ENCODE measurements at places on chromosomes 6 and 20.

DNA sequence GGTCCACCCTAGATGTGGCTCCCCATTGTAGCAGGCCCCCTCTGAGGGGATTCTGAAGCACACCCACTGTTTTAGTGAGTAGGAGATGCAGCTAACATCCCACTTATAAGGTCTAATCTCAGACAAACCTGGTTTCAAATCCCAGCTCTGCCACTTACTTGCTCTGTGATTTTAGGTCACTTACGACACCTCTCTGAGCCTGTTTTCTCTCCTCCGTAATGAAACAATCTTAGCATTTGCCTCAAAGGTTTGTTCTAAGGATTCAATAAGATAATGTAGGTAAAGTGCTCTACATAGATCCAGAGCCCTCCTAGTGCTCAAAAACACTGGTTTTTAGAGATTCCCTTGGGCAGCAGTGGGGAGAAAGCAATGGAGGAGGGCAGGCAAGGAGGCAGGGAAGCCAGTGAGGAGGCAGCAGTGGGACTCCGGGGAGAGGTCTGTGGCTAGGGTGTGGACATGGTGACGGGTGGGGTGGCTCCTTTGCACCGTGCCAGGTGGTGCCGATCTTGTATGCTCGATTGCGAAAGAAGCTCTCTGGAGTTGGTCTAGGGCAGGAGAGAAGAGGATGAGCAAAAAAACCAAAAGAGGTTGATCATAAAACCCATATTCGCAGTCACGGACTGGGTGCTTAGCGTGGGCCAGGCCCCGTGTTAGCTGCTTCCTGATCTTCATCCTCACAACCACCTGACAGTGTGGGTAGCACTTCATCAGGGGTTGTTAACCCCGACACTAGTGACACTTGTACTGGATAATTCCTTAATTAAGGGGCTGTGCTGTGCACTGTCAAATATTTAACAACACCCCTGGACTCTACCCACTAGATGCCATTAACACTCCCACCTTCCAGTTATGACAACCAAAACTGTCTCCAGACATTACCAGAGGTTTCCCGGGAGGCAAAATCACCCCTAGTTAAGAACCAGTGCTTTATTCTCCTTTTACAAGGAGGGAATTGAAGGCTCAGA lies 16.8 kb upstream of the PTGIS start:
- no peak for DNase-seq

DNA sequence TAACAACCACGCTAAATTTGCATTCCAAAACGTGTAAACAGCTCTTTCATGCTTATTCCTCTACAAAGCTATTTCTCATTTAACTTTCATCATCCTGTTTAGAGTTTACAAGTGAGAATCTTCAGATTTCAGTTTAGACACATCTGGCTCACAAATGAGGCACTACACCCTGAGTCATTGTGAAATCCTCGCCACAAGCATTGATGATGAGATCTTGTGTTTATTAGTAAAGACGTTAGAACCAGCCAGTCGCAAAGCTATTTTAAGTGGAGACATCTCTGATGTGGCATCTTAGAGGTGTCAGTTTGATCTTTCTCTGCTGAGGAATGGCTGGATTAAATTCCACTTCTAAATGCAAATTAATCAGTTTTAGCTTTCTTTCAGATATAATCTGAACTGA lies 8.3 kb upstream of the ISM1 start:
- DNase-seq, result peak; percentile 52

GRCh38 chr20:57475388-57476083 lies 49.4 kb downstream of the CTCFL start:
- DNase-seq, result no peak

DNA sequence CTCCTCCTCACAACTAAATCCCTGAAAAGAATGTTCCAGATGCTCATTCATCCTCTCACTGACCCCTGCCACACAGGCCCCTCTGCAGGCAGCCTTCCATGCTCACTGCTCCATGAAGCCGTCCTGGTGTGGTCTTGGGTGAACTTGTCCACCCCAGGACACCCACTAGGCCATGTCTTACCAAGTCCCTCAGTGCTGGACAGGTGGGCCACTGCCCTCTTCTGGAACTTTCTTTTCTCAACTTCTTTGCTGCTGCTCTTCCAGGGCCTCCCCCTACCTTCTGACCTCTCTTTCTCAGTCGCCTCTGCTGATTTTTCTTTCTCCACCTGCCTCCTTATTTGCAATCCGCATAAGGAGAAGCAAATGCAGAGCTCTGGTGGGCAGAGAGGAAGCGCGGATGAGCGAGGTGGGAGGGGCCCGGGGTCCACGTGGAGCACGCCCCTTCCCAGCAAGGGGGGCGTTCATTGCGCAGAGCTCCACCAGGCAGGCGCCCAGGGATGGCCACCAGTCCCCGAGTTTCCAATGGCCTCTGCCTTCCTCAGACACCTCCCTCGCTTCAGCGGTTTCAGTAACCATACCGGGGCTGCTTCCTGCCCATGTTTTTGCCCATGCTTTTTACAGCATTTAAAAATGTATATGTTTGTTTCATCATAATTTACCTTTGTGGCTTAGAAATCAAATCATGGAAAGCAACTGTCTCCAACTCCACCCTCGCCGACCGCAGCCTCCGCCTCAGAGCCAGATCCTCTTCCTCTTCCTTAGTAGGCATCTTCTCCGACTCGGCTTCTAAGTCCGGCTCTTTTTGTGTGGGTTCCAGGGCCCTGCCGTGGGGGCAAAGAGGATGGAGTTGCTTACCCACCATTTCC lies 129.6 kb downstream of the ZDHHC14 start:
- no peak for DNase-seq

DNA sequence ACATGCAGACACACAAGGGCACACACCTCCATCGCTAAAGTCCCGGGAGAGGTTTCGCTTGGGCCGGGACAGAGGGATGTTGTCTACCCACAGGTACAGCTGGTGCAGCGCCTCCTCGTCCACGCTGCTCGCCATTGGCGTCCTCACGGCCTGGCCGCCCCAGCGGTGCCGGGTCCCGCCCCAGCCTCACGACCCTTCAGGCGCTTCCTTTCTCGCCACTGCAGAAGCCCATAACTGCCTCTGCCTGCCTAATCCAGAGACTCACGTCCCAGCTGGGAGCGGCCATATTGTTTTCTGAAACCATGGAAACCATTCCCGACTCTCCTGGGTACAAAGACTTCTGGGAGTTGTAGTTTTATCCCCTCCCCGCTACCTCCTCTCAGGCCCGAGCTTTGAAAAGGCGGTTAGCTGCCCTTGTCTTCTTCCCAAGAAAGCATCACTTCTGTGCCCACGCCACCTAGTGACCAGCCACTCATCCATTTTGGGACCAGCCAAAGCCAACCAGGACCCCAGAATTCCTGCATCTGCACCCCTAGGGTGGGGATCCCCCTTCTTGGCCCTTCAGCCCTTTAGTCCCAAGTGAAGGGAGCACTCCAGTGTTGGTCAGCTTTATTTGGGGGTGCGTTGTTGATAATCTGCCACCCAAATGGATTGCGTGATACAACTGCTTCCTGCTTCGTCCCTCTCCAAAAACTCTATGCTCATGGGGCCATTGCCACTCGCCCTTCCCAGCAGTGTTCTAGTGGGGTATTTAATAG lies at the start of gene SPEF1:
Gene SPEF1 (minus strand): TSS at position 296 of the 758 bp plus-strand sequence. CDS start 161 bp downstream, at position 135.
- peak; percentile 98 for DNase-seq

GRCh38 chr6:123681957-123682462 lies 45.3 kb upstream of the TRDN start:
- no peak for DNase-seq

- DNase-seq, result peak; percentile 90
Measured at GRCh38 chr6:31729979-31730630, 1.0 kb upstream of the DDAH2 start.

GRCh38 chr6:45488889-45489288 lies 111.2 kb upstream of the SUPT3H start:
- no peak for DNase-seq

- no peak for DNase-seq
Measured at GRCh38 chr6:2755456-2755855, 4.7 kb upstream of the MYLK4 start.

GRCh38 chr20:2397595-2398145 lies 17.0 kb downstream of the TGM6 start:
- DNase-seq, result no peak

DNA sequence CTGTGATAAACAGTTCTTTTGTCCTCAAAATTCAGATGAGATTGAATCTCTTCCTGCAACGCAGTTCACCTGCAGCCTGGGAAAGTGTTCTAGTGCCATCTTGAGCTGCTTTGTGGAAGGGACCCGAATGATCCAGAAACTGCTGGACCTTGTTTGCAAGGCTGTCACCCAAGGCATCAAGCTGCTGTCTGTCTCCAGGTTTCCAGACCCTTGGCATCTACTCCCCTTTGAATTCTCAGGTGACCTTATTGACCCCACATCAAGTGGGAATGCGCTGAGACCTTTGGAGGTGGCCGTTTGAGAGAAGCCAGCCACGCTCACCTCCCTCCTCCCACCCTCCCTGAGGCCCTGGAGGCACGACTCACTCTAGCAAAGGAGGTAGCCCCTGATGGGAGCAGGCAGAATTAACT lies 112.5 kb downstream of the EDN3 start:
- no peak for DNase-seq

- peak; percentile 27 for DNase-seq
Measured at GRCh38 chr20:20024942-20025341, 7.8 kb downstream of the NAA20 start.

GRCh38 chr6:36386495-36387439 lies 702 bp downstream of the ETV7 start:
- DNase-seq, result peak; percentile 61

DNA sequence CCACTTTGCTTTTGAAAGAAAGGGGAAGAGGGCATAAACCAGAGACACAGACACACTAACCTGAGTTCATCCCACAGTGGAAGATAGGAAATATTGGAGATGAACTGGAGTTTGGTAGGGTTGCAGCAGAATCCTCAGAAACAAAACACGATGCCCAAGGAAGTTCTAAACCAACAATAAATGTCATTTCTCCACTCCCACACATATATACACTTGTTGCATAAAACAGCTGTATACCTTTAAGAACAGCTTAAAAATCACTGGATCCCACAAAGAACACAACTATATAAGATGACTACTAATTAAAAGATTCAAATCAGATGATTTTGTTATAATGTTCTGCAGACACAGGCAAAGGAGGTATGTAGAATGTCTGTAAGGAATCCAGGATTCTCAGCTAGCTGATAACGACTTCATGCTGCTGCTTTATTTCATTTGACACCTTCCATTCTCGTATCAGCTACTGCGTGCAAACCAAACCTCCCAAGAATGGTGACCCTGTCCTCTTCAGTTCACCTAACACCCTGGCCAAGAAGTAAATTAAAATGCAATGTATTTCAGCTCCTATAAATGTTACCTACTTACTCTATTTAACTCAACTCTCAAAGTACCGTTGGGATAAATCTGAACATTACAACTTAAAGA lies 14.3 kb downstream of the KIF13A start:
- DNase-seq, result no peak

- no peak for DNase-seq
Measured at GRCh38 chr6:132365281-132365907, 35.9 kb downstream of the MOXD1 start.

DNA sequence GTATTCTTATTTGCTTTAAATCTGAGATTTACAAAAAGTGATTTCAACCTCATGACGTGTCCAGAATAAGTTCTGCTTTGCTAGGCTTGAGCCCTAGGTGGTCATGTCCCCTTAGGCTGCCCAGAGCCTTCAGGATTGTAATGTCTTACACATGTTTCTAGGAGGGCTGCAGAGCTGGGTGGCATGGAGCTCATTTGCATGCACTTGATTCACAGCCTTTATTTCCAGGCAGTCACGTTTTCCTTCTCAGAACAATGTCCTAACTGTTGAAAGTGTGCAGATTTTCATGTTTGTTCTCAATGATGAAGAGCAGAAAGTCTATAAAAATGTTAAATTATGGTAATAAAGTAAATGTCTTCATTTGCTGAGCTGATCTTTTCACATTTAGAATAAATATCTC lies 448.6 kb upstream of the SOX4 start:
- no peak for DNase-seq

DNA sequence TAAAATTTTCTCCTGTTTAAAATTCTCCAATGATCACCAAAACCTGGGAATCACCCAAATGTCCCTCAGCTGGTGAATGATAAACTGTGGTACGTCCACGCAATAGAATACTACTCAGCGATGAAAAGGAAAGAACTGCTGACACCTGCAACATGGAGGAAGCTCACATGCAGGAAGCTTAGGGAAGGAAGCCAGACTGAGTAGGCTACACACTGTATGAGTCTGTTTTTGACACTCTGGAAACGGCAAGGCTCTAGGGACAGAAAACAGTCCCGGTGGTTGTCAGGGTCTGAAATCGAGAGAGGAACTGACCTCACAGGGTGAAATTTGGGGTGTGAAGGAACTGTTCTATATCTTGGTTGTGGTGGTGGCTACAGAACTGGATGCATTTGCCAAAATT lies 25.2 kb upstream of the TLDC2 start:
- DNase-seq, result no peak
